ENCODE measurements at places on chromosomes 7 and 10. TPM values are rescaled to one million over a fixed set of nuclear protein-coding genes. Genes with fewer than 3 reads are reported as not detected.

GRCh38 chr7:12800486-12800885 is 113.1 kb downstream of the ARL4A start:
- H3K4me3 ChIP-seq, result no peak overlapping the region
- peak; percentile 23 for DNase-seq
- no peaks in the 10 kb centered on the region for H3K27me3 ChIP-seq

DNA sequence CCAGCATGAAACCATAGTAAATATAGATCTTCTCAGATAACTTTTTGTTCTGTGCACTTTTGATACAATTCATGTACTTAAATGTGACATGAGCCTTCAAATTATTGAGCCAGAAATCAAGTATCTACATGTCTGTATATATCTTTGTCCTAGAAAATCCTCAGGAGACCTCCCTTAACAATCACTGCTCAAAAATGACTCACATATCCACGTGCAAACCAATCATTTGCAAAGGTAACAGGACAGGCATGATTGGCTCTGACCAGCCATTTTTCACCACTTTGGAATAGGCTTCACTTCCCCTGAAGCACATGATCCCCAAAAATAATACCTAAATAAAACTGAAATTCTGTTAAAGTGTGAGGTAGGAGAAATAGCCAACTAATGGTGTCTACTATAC is 902.5 kb downstream of the PCDH15 start:
- H3K4me1 ChIP-seq, result no peaks in the 10 kb centered on the region
- no peaks in the 10 kb centered on the region for H3K36me3 ChIP-seq
- no peak overlapping the region for H3K27ac ChIP-seq
- no peak for DNase-seq

DNA sequence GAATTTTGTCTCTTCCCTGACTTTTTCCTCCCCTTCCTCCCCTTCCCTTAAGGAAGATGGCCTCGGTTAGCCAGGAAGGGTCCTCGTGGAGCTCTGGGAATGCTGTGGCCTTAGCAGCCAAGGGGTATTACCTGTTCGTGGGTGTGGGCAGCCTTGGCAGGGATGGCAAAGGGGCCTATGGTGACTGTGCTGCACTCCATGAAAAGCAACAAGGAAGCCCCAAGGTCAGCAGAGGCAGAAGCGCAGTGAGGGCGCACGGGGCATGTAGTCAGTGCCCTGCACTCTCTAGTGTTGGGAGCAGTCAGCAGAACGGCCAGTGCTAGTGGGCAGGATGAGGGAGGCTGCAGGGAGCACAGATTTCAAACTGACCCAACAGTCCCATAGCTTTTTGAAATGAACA is 191.8 kb downstream of the ADARB2 start:
- no peak overlapping the region for H3K27ac ChIP-seq
- H3K36me3 ChIP-seq, result no peaks in the 10 kb centered on the region
- no peaks in the 10 kb centered on the region for H3K27me3 ChIP-seq
- H3K4me1 ChIP-seq, result peaks cover 11% of the 10 kb centered on the region

DNA sequence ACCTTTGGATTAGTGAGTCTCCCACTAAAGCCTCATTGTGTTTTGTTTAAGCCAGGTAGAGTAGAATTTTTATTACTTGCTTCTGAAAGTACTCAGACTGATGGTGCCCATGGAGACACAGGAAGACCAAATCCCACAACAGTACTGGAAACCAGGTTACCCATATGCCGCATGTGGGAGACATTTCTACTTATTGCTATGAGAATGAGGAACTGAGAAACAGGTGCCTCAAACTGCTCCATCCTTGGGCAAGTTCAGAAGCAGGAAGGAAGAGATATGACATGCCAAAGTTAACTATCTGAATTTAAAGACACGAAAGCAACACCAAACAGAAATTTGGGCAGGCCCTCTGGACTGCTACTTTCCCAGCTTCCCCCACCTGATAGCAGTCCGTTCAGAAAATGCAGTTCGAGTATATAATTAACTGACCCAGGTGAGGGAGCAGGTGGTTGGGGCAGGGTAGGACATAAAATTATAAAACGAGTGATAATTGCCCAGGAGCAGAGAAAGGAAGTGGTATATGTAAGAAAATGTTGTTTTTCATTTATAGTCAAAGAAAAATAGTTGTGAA is 382.3 kb upstream of the MTPN start:
- H3K36me3 ChIP-seq, result no peaks in the 10 kb centered on the region
- no peak overlapping the region for H3K4me3 ChIP-seq
- no peak for DNase-seq
- no peaks in the 10 kb centered on the region for H3K27me3 ChIP-seq
- H3K4me1 ChIP-seq, result no peaks in the 10 kb centered on the region

Gene JAZF1
- total RNA-seq, result 12.7 TPM

Gene OPALIN
- not detected for total RNA-seq

Gene ZNF282
- 13.3 TPM for total RNA-seq
